Natural killer cell (primary cell): ENCODE measurements at places on chromosomes 1 and 21. TPM values are rescaled to one million over a fixed set of nuclear protein-coding genes. Genes with fewer than 3 reads are reported as not detected.

The PPP1R12B gene
- 46.5 TPM for total RNA-seq

The ADAMTS4 gene
- 0.20 TPM for total RNA-seq

The SLC35E2B gene
- 79.9 TPM for total RNA-seq

The SPTA1 gene
- not detected for total RNA-seq

The FHAD1 gene
- total RNA-seq, result 1.7 TPM

The SMIM11 gene
- total RNA-seq, result 1.5 TPM

The TLR5 gene
- 0.41 TPM for total RNA-seq

The CDK18 gene
- 4.0 TPM for total RNA-seq

The BTBD19 gene
- 4.4 TPM for total RNA-seq

The CSMD2 gene
- not detected for total RNA-seq

The C8A gene
- not detected for total RNA-seq

The AADACL3 gene
- not detected for total RNA-seq
